ENCODE measurements at places on chromosomes 3 and 15.

DNA sequence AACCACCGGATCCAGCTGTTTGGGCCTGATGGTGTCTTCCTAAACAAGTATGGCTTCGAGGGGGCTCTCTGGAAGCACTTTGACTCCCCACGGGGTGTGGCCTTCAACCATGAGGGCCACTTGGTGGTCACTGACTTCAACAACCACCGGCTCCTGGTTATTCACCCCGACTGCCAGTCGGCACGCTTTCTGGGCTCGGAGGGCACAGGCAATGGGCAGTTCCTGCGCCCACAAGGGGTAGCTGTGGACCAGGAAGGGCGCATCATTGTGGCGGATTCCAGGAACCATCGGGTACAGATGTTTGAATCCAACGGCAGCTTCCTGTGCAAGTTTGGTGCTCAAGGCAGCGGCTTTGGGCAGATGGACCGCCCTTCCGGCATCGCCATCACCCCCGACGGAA lies 60.1 kb upstream of the CCR4 start:
- no peak for DNase-seq

- DNase-seq = no peak
Measured at GRCh38 chr15:66019826-66020398, 150.6 kb downstream of the RAB11A start.

DNA sequence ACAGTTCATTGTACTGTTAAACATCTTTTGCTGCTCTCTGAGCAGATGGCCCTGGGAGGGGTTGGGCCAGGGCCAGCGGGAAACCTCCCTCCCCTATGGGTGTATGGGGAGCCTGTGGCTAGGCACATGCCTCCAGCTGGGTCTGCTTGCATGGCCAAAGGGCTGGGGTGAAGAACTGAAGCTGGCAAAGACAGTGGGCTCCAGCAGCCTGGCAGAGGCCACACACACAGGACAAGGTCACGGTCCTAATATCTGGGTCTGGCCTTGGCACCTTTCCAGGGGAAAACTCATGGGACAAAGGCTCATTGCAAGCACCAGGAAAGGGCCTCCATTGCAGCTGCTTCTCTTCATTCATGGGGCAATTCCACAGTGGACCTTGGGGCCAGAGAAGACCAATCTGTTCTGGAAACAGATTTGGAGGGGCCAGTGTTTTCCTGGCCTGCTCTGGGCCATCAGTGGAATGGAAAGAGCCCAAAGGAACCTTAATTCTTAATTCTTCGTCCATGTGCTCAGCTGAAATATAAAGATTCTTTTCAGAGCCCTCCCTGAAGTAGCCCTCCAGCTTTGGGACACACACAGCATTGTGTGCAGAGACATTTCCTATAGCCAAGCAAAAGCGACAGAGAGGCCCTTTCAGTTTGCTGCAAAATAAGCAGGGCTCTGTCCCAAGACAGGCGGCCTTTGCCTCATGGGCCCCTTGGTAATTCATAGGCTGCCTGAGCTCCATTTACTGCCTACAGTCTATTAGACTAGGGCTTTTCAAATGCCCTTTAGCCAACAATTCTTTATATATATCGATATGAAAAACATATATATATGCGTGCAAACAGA lies 11.3 kb upstream of the LIMD1 start:
- no peak for DNase-seq

GRCh38 chr3:119826711-119827608 lies 45.1 kb downstream of the NR1I2 start:
- no peak for DNase-seq

DNA sequence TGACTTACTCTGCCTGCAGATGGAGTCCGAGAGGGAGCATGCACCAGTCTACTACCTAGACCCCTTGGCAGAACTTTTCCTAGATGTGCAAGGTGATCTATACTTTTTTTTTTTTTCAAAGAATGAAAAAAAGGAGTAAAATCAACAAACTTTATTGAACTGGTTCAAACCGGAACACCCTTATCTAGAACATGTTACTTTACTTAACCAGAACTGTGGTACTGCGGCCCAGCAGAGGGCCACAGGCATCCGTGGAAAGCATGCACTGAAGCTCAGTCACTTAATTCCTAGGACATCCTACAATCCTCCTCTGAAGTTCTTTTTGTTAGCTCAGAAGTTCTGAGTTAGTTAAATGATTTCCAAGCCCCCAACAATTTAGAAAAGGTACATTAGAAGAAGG lies 21.6 kb downstream of the CHAC1 start:
- DNase-seq = no peak

- peak; percentile 66 for DNase-seq
Measured at GRCh38 chr15:101138913-101139880, 112.7 kb downstream of the CHSY1 start.

DNA sequence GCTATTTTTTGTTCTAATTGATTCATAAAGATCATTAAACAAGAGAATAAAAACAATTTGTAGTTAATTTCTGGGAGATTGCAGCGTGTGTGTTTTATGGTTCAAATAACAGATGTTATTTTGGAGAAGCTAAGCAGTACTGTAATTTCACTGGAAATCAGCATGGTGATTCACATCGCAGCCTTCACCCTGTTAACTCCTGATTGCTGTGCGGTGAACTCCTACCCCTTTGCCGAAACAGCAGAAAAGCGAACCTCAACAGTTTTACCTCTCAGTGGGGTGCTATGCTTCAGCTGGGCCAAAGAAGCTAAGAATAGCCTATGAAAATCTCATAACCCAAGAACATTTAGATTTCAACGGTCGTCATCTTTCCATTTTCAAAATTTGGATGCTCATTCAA lies 441.5 kb upstream of the RARB start:
- DNase-seq = no peak

GRCh38 chr3:146750196-146750595 lies 145.1 kb upstream of the PLSCR5 start:
- DNase-seq = peak; percentile 92

DNA sequence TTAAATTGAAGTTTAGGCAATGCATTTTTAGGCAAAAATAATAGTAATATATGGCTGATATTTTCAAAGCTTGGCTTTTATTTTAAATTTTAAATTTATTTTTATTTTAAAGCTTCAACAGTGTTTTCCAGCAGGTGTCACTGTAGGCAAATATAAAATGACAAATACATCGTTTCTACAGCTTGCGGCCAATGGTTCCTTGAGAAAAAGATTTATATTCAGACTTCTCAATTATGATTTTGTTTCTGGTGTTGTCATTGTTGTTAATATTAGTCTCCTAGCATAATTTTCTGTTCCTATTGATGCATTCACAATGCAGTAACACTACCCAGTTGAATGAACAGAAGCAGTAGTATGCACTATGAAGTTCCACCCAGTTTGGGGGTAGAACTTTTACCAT lies 220.7 kb upstream of the DNAJC19 start:
- DNase-seq = no peak

DNA sequence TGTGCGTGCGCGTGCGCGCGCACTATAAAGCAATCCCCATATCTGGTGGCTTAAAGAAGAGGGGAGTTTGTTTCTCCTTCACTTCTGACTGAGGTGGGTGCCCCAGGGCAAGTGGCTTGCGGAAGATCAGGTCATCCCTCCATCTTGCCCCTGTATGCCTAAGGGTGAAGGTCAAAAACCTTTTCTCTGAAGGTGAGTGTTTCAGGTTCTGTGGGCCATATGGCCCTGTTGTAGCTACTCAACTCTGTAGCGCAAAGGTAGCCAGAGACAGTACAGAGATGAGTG lies 5.5 kb downstream of the ABTB1 start:
- no peak for DNase-seq

DNA sequence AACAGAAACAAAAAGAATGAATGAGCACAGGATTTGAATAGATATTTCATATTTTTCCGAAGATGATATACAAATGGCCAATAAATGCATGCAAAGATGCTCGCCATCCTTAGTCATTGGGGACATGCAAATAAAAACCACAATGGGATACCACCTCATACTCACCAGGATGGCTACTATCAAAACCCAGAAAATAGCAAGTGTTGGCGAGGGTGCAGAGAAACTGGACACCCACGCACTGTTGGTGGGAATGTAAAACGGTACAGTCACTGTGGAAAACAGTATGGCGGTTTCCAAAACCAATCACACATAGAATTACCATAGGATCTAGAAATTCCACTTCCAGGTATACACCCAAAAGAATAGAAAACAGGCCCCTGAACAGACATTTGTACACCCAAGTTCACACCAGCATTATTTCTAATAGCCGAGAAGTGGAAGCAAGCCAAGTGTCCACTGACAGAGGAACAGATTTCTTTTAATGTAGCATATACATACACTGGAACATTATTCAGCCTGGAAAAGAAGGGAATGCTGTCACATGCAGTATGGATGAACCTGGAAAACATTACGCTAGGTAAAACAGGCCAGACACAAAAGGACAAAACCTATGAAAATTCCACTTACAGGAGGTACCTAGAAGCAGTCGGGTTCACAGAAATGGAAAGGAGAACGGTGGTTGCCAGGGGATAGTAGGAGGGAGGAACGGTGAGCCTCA lies 3.6 kb downstream of the RNF168 start:
- DNase-seq = no peak

DNA sequence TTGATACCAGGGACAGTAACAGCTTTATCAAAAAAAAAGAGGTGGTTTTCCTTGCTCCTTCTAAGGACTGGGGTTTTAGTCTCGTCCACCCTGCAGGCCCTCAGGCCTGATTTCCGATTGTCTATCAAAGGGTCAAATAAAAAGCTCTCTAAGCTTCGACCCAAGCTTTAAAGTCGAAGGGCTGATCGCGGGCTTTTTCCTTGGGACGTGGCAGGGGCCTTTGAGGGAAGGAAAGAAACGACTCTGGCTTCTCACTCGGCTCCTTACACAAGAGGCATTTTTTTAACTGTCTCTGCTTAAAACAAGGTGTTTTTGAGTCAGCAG lies 354 bp upstream of the KLHL24 start:
- no peak for DNase-seq

GRCh38 chr3:190446573-190447279 lies 3.0 kb downstream of the TMEM207 start:
- no peak for DNase-seq

Measured in EH (cell line).